Esophagus squamous epithelium (tissue), 5 donors: ENCODE measurements at places on chromosomes 4 and X. TPM values are rescaled to one million over a fixed set of nuclear protein-coding genes. Genes with fewer than 3 reads are reported as not detected.

DNA sequence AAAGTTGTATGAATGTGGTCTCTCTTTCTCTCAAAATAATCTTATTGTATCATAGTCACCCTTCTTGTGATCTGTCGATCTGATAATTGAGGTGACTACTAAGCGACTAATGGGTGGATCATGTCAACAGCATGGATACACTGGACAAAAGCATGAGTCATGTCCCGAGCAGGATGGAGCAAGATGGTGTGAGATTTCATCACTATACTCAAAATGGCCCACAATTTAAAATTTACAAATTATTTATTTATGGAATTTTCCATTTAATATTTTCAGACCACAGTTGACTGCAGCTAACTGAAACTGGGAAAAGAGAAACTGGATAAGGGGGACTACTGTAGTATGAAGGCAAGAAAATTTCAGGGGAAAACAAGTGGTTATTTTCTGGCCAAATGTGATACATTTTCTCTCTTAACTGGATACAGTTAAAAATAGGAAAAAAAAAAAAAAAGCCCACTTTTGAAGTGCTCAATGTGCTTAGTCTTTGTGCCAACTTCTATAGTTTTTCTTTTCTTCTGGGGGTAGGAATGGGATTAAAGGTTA, 25.3 kb downstream of the FAM241A start:
- DNase-seq: no peak

ERVMER34-1 gene
- total RNA-seq: 5.2 TPM

GRCh38 chrX:112760697-112761096, 79.9 kb downstream of the AMOT start:
- DNase-seq: no peak

- DNase-seq: no peak
These were observed 361.8 kb downstream of the PPP3CA start for GRCh38 chr4:100985576-100985975.

CDS1 gene
- total RNA-seq: 32.9 TPM

WDR17 gene
- 2.4 TPM for total RNA-seq

PKD2 gene
- total RNA-seq: 17.1 TPM

VGLL1 gene
- total RNA-seq: 0.48 TPM

DNA sequence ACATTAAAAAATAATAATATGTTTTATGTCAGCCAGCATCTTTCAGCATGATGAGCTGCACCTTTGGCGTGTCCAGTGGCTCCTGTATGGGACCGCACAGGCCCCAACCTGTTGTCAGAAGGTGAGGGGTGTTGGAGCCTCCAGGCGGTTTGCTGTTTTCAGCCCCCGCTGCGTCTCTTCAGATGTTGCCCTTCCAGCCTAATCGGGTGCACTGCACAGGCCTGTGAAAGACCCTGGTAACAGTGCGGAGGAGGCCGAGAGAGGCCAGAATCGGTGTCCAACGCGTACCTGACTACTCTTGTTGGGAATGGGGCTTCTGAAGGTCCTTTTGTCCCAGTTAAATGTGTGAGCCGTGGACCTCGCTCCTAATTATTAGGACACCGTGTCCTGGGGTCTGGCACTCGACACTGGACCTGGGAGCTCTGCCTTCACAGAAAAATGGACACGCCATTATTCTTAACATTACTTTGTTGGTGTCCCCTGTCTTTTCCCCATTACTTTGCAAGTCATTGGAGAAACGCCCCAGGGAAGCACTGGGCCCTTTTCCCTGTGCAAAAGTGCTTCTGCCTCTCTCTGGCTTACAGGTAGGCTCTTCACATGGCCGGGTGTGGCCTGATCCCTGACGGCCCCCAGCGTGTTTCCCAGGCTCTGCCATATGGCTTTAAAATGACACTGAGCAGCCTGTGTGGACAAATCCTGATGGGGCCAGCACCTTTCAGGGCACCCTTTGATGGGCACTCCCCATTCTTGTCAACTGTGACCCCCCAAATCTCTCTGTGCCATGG, 51.2 kb downstream of the TBC1D14 start:
- no peak for DNase-seq

CPZ gene
- total RNA-seq: 0.76 TPM

SLC26A1 gene
- total RNA-seq: not detected

GRCh38 chr4:169225058-169225751, 45.6 kb downstream of the SH3RF1 start:
- no peak for DNase-seq

DNA sequence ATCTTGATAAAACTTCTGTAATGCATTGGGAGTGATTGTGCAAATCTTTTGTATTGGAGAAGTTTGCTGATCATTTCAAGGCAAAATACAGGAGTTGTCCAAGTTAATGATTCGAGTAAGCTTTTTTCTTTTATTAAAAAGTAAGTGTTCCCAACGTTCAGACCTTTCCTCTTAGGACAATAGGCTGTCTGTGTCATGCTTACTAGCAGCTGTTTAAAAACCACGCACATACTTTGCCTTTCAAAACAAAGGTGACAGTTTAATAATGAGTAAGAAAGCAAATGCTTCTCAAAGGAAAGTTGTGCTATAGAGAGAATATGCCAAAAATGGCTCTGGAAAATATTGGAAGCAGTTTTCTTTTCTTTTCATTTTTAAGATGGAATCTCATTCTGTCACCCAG, 11.2 kb downstream of the TRAPPC11 start:
- DNase-seq: no peak

GRCh38 chr4:35559559-35560365, 684.6 kb downstream of the ARAP2 start:
- DNase-seq: no peak

GRCh38 chr4:36024901-36025660, 219.2 kb downstream of the ARAP2 start:
- DNase-seq: no peak

NUDT6 gene
- 3.5 TPM for total RNA-seq

DNA sequence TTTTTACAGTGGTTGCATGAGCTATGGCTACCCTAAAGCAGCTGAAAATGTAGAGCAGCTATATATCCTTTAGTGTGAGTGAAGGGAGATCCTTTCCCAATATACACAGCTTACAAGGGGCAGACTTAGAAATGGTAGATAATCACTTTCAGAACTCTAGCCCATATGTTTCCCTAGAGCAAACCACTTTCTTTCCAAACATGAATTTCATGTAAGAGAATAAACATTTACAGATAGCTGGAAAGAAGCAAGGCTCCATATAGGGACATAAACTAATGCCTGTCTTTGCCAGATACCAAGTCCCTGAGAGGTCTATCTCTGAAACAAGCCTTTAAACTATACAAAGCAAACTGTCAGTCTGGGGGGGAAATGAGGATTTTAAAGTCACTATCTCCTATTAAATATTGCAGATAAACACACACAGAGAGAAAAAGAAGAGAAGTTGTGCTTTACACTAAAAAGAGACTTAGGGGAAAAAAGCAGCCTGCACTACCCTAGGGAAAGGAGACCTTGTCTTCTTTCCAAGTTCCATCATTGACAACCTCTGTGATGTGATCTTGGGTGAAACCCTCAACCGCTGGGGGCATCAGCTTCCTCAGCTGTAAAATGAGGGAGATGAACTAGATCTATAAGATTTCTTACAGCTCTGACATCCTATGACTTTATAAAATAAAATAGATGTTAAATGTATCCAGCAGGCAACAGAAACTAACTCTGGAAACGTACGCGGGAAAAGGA, 73.6 kb downstream of the TMEM156 start:
- DNase-seq: no peak

DNA sequence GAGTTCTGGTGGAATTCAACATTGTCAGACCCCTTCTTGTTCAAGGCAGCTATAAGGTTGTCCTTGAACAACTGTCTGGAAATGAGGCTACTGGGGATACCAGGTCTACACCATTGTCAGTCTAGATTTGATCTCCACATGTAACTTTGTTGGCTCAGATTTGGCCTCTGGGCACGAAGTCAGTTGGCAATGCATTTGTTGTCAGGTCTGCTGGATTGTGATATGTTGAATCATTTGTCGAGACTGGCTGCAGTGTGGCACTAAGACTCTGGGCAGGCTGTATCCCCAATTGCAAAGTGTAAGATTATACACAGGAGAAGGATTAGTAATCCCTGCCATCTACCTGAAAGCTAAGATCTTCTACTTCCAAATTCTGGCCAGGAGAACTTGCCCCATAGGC, 26.5 kb downstream of the ZNF81 start:
- no peak for DNase-seq
